NT2/D1 (cell line): ENCODE measurements at places on chromosomes 5 and 9.

- DNase-seq: peak; percentile 36
Observed at GRCh38 chr5:96432216-96433065, 607 bp downstream of the PCSK1 start.

GRCh38 chr5:73250645-73251044, 77.7 kb downstream of the TMEM174 start:
- no peak for DNase-seq

GRCh38 chr5:156920042-156920860, 42.8 kb downstream of the TIMD4 start:
- no peak for DNase-seq

DNA sequence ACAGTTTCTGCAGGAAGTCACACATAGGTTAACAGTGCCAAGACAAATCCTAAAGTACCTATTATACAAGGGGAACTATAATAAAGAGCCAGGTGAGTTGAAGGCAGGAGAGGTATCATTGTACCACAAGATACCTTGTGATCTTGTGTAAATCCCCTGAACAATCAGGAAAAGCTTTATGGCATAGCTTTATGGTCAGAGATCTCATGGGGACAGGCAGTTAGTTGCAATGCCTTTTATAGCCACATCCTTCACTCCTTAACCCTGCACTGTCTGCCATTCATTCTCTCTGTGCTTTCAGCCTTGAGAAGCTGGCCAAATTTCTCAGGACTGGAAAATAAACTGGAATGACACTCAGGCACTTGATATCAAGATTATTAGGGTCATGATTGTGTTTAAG, 97.0 kb downstream of the GHR start:
- no peak for DNase-seq
